ENCODE measurements at places on chromosomes 11 and 22. TPM values are rescaled to one million over a fixed set of nuclear protein-coding genes. Genes with fewer than 3 reads are reported as not detected.

- no peaks in the 10 kb centered on the region for H3K36me3 ChIP-seq
- DNase-seq, result peak; percentile 43
- H3K27ac ChIP-seq, result no peak overlapping the region
- no peak overlapping the region for H3K4me3 ChIP-seq
- no peaks in the 10 kb centered on the region for H3K27me3 ChIP-seq
These were observed 2193.4 kb upstream of the RAG2 start for GRCh38 chr11:38791346-38791961.

Gene OSBP2
- total RNA-seq, result 4.3 TPM

- H3K36me3 ChIP-seq, result no peaks in the 10 kb centered on the region
- no peaks in the 10 kb centered on the region for H3K27me3 ChIP-seq
- H3K4me3 ChIP-seq, result no peak overlapping the region
- H3K27ac ChIP-seq, result no peak overlapping the region
- DNase-seq, result no peak
These were observed 388.4 kb downstream of the BUD13 start for GRCh38 chr11:116384407-116384806.

Gene UBQLN3
- total RNA-seq, result under 0.01 TPM

DNA sequence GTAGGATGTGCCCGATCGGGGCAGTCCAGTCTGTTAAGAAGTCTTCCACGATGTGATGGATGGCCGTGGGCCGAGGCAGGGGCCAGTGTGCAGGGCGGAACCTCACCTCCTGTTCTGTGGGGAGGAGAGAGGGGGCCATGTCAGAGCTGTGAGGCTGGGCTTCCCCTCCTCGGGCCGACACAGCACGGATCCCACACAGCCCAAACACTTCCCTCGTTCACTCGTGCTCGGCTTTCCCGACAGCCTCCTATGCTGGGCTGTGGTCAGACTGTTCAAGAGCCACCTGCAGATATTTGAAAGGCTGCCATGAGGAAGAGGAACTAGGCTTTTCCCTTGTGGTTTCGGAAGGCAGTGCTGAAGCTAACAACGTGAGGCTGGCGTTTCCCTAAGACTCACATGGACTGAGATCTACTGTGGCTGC lies 12.3 kb upstream of the TXN2 start:
- H3K4me1 ChIP-seq, result no peaks in the 10 kb centered on the region
- no peak for DNase-seq
- peaks cover 4% of the 10 kb centered on the region for H3K36me3 ChIP-seq
- no peaks in the 10 kb centered on the region for H3K27me3 ChIP-seq
- H3K4me3 ChIP-seq, result no peak overlapping the region

- no peak overlapping the region for H3K27ac ChIP-seq
- H3K4me3 ChIP-seq, result no peak overlapping the region
- no peak for DNase-seq
- H3K4me1 ChIP-seq, result peaks cover 45% of the 10 kb centered on the region
- H3K27me3 ChIP-seq, result no peaks in the 10 kb centered on the region
These were observed 26.8 kb downstream of the ADM start for GRCh38 chr11:10331548-10332289.

DNA sequence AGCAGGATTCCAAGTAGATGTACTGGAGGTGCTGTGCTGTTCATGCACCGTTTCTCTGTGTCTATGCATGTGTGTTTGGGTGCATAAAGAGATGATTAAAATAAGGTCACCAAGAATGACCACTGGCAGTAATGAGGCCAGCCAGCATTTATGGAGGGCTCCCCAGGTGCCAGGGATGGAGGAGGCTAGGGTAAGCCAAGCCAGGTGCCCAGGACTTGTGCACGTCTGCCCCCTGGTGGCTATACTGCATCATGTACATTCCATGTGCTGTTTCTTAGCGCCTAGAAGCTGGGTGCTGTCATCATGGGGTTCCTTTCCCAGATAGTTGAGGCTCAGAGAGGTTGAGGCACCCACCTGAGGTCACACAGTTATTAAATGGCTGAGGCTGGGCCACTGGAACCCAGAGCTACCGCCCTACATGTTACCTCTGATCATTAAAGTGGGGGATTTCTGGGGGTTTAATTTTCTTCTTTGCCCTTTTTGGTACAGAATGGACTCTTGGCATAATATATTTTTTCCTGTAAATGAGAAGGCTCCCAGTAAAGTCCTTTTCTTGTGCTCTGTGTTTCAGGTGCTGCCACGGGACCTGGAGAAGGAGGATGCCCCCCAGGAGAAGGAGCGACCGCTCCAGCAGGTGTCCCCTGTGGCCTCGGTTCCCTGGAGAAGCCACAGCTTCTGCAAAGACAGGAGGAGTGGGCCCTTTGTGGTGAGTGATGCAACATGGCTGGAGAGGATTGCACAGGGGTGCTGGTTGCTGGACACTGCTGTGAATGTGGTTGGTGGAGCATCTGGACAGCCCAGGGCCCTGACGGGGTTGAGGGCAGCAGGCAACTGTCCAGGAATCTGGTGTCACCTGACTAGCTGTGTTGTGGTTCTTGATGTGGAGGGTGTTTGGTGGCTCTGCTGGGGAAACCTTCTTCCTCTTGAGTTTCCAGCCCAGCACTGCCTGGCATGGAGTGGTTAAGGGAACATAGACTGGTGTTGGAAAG lies 96.4 kb downstream of the KIAA1671 start:
- H3K36me3 ChIP-seq, result no peaks in the 10 kb centered on the region
- H3K4me3 ChIP-seq, result no peak overlapping the region
- DNase-seq, result peak; percentile 94

DNA sequence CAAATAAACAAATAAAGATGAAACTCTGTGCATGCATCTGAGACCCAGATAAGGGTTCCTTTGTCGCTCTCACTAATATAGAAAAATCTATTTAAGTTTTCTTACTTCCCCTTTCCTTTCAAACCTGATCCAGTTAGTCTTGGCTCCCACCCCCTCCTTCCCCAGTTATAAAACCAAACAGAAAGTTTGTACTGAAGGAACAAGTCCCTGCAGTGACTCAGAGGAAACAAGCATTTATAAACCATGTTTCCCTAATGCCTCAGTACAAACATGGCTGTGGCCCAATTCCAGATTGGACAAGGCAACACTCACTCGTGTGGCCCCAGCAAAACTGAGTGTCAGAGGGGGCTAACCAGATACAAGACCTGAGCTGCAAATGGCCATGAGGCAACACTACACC lies 65.5 kb upstream of the ARHGAP20 start:
- no peaks in the 10 kb centered on the region for H3K36me3 ChIP-seq
- no peak overlapping the region for H3K27ac ChIP-seq
- DNase-seq, result no peak
- no peaks in the 10 kb centered on the region for H3K4me1 ChIP-seq

DNA sequence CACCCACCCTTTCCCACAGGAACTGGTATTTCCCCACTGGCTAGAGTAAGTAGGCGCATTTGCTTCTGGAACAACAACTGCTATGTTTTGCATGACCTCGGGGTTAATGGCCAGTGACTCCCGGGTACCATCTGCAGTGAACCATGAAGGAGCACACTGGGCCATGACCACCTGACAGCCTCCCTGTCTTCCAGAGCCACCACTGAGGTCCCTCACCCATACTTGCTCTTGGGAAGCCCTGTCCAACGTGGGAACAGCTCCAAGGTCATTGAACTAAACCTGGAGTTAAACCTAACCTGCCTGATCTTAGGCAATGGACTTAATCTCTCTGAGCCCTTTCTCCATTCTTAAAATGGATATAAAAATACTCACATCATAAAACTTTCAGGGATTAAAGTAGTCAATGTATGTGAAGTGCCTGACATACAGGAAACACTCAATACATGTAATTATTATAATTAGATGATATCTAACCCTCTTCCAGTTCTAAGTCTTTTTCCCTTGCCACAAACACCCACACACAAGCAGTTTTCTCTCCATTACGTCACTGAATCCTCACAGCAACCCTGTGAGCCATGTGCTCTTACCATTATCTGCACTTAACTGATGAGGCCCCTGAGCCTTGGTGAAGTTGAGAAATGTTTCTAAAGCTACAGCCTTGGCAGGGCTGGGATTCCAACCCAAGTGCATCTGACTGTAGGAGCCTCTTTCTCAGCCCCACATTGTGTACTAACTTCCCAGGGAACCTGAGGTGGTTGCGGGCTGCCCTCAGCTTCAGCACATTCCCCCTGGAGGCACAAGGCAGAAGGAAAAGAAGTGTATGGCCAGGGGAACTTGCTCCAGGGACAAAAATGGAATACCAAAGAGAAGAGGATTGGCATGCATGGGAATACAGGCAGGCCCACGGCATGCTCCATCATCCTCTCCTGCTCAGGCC lies 74.5 kb upstream of the NCAM1 start:
- no peak overlapping the region for H3K27ac ChIP-seq
- H3K4me3 ChIP-seq, result no peak overlapping the region
- no peaks in the 10 kb centered on the region for H3K27me3 ChIP-seq
- no peaks in the 10 kb centered on the region for H3K4me1 ChIP-seq
- no peak for DNase-seq
- H3K36me3 ChIP-seq, result no peaks in the 10 kb centered on the region

DNA sequence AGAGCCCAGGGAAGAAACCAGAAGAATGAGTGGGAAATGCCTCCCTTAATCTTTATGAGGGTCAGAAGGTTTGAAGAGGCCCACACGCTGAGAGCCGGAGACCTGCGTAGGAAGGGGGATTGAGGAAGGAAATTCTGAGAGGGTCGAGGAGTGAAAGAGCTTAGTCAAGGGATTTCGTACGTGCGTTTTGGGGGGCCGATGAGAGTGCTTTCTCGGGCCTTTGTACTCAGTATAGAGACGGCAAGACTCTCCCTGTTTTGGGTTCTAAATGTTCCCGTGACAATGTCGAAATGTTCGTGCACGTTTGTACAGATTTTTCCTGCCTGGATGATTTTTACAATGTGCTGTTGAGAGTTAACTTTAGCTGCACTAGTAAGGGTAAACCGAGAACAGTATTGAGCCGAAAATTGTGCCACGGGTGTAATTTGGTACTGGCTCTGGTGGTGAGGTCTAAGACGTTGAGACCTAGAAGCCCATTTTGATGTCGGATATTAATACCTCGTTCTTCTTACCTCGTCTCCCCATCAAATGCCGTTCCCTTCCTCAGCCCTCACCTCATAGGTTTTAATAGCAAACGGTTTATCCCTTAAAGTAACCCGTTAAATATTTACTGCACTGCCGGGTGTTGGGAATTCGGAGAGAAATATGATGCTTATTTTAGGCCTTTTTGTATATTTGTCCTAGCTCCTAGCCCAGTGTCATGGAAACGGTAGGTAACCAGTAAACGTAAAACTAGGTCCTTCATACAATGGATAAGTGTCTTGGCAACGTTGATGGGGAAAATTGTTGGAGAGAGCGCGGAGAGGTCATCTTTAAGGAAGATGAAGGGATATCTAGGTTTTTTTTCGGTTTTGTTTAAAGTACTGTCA lies 734 bp downstream of the C11orf58 start:
- H3K4me1 ChIP-seq, result peaks cover 15% of the 10 kb centered on the region
- peaks cover 2% of the 10 kb centered on the region for H3K36me3 ChIP-seq
- DNase-seq, result peak; percentile 52
- H3K27ac ChIP-seq, result peak overlapping the region; percentile 99
- H3K4me3 ChIP-seq, result peak overlapping the region; percentile 96
- H3K27me3 ChIP-seq, result no peaks in the 10 kb centered on the region

Gene SLC35F2
- total RNA-seq, result 5.4 TPM

Gene LMNTD2
- total RNA-seq, result 0.36 TPM

- peaks cover 36% of the 10 kb centered on the region for H3K4me1 ChIP-seq
- peak; percentile 74 for DNase-seq
- no peak overlapping the region for H3K27ac ChIP-seq
- H3K36me3 ChIP-seq, result no peaks in the 10 kb centered on the region
- H3K27me3 ChIP-seq, result no peaks in the 10 kb centered on the region
These were observed 22.2 kb downstream of the TSKU start for GRCh38 chr11:76805206-76805913.

DNA sequence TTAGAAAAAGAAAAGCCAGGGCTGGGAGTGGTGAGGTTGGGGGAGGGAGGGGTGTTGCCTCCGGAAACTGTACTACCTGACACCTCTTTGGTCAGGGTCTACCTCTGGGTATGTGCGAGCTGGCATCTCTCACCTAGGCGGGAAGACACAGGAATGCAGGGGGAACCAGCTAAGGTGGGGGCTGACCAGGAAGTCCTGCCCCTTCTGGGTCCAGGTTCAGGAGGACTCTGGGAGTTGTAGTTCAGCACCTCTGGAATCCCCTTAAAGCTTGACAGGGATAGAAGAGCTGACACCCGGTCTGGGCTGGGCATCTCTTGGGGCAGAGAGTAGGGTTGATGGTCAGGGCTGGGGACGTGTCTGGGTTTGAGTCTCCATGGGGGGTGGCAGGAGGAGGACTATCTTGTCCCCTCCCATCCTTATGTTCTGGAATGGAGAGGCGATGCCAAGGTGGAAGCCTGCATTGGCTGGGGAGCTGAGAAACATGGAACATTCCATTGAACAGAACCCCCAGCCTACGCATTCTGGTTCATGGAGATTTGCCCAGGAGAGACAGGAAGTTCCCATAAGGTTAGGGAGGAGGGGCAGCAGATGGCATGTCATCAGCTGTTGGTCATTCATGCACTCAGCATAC lies 2.1 kb upstream of the KIAA1671 start:
- peak; percentile 89 for DNase-seq
- no peaks in the 10 kb centered on the region for H3K36me3 ChIP-seq
- no peak overlapping the region for H3K27ac ChIP-seq
- peaks cover 22% of the 10 kb centered on the region for H3K4me1 ChIP-seq
- peaks cover 4% of the 10 kb centered on the region for H3K27me3 ChIP-seq

- H3K27ac ChIP-seq, result no peak overlapping the region
- no peaks in the 10 kb centered on the region for H3K36me3 ChIP-seq
- H3K4me3 ChIP-seq, result no peak overlapping the region
These were observed 47.5 kb downstream of the PC start for GRCh38 chr11:66910669-66911068.

GRCh38 chr11:9573775-9574621 lies 528 bp downstream of the WEE1 start:
- H3K4me3 ChIP-seq, result peak overlapping the region; percentile 90
- peak overlapping the region; percentile 95 for H3K27ac ChIP-seq
- H3K36me3 ChIP-seq, result peaks cover 22% of the 10 kb centered on the region

DNA sequence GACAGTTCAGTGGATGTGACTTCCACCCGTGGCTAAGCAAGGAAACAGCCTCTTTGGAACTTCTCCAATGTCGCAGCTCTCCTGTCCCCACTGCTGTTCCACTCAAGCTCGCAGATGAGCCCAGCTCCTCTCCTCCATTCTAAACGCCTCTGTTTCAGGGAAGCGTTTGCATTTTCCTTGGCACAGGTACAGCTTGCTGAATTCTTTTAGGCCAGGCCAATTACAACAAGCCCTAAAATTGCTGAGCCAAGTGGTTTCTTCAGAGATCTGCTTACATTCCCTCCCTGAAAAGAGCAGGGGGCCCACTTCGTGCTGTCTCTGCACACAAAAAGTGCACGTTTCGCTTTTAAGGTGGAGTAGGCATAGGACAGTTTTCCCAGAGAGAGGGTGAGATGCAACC lies 91.5 kb upstream of the BLID start:
- peaks cover 5% of the 10 kb centered on the region for H3K36me3 ChIP-seq
- H3K27ac ChIP-seq, result peak overlapping the region; percentile 95
- H3K4me1 ChIP-seq, result peaks cover 85% of the 10 kb centered on the region
- peak overlapping the region; percentile 54 for H3K4me3 ChIP-seq
- H3K27me3 ChIP-seq, result no peaks in the 10 kb centered on the region

All from osteoblast (primary cell).